ENCODE measurements at places on chromosomes 16 and 17.
A peak's percentile ranks its signal among the peaks of the same experiment; 100 is the strongest.

GRCh38 chr16:23931199-23931598 is 95.4 kb downstream of the PRKCB start:
- DNase-seq: no peak

DNA sequence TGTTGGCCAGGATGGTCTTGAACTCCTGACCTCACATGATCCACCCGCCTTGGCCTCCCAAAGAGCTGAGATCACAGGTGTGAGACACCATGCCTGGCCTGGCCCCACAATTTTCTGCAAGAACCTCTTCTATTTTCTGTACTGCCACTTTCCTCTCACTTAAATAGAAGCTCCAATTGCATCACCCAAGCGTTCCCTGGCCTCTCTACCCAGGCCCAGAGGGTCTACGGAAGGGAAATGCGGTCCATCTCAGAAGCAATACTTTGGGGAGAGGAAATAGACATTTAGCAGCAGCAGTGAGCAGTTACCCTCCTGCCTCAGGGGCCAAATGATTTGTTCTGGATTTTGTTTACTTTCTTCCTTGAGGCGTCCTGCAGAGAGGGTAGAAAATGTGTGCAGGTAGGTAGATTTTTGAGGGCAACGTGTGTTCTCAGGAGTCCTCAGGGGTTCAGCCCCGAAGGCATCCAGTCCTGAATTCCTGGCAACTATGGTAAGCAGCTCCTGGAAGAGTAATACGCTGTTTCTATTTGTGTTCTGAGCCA is 11.0 kb downstream of the SLC6A4 start:
- DNase-seq: no peak

DNA sequence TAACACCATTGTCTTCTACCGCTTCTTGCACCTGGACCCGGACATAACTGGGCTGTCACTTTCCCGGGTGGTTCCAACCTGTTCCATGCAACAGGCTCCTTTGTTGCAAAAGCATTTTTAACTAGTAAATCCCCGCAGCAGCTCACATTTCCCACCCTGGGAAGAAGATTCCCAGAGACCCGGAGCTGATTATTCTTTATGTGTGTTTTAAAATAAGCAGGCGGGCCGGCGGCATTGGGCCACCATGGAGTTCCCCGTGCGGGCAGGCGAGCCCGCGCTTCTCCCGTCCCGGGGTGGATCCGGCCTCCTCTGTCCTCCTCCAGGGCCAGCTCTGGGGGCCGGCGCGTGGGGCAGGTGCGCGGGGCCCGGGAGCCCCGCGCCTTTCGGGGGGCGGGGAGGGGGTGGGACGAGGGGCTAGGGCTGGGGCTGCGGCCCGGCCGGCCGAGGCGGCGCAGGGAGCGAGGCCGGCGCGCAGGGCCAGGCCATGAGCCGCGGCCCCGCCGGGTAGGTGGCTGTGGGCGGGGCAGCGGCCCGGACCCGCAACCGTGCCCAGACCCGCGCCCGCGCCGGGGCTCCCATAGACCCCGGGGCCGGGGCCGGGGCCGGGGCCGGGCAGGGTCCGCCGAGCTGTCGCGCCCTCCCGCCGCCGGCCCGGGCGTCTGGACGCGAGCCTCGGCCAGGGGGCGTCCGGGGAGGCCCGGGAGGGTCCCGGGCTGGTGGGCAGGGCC is 1.7 kb downstream of the CRAMP1 start:
- peak; percentile 73 for DNase-seq

GRCh38 chr17:58005728-58006559 is 1.1 kb downstream of the SRSF1 start:
- DNase-seq: no peak

GRCh38 chr16:85625053-85625452 is 11.9 kb downstream of the GSE1 start:
- DNase-seq: no peak

- DNase-seq: peak; percentile 53
These were observed 444 bp downstream of the HELZ start for GRCh38 chr17:67244431-67245072.

- no peak for DNase-seq
These were observed 15.2 kb downstream of the KRT23 start for GRCh38 chr17:40922239-40922638.

DNA sequence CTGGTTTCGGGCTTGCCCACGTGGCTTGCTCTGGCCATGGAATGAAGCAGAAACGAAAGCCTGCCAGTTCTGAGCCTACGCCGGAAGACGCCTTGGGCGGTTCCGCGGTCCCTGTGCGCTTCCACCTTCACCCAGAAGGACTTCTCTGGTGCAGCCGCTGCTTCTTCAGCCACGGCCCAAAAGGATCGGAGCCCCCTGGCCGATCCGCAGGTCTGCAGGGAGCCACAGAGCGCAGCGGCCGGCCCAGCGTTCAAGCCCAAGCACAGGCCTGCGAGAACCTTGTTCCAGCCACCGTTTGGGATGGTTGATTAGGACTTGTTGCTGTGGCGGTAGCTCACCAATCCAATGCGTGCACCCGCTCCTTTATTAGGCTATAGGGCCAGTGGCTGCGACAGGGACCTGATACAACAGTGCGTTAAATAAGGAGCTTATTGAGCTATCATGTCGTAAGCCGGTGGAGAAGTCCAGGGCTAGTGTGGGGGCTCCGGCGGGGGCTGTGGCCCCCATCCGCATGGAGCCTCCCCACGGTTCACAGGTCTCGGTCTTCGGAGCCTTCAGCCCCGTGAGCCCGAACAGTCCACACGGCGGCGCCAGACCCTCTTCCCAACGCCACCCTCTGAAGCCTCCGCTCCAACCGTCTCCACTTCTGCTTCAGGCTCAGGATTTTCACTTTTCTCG is 10.2 kb upstream of the MPP2 start:
- peak; percentile 66 for DNase-seq

- DNase-seq: no peak
These were observed 64.3 kb downstream of the ZDHHC7 start for GRCh38 chr16:84947022-84947421.

Measured in iPS-NIHi11 (cell line).